ENCODE measurements at places on chromosomes 1 and 21.

GRCh38 chr1:244496186-244496585 lies 35.1 kb downstream of the CATSPERE start:
- no peak for DNase-seq

DNA sequence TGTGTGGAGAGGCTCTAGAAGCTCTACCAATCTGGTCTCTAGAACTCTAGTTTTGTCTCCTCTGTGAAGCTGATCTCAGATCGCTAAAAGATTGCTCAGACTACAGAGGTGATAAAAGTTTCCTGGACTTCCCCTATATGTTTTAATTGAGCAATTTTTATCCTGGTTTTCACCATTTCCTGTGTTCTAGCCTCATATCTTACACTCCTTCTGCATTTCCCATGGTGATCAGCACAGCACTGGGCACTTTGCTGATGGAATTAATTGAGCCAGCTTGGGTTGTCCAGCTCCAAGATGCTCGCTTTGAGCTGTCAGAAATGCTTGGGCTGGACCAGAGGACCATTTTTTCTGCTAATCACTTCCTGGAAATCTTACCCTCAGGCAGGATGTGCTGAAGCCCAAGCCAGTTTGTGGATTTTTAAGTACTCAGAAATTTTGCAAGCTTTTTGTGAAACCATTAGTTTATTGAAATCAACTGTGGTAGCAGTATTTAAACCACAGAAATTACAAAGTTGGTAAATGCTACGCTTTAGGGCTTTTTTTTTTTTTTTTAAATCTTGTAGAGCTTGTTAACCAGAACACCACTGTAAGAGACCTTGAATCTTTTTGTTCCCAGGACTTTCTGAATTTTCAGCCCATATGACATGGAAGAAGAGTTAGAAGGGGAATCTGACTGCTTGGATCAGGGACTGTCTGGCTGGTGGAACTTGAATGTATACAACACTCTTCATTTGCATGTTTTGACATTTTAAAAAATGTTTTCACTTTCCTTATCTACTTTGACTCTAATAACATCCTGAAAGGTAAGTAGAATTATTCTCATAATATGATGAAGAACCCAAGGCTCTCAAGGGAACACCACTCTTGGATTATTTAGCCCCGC lies 28.4 kb downstream of the CD48 start:
- no peak for DNase-seq

DNA sequence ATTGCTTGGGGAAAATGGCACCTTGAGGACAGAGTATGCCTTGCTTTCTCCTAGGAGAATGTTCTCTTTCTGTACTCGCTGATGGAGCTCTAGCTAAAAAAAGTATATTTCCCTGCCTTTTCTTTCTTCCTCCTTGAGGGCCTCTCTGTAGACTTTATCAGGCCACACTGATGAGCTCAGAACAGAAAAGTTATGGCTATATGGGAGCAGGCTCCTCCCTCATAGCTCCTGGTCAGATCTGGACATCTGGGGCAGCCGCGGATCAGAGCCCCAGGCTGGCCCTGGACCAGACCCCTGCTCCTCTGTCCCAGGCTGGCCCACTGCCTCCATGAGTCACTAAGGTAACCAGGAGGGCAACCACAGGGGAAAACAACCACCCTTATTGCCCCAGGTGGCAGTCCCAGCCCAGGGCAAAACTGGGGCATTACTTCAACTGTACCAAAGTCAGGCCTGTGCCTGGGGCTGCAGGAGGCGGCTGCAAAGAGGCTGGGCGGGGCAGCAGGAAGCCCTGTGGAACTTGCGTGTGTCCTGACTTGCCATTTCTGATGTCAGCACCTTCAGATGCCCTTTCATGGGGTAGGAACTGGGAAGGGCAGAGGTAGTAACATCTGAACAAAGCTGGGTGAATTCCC lies 26.3 kb upstream of the ZNF648 start:
- no peak for DNase-seq

DNA sequence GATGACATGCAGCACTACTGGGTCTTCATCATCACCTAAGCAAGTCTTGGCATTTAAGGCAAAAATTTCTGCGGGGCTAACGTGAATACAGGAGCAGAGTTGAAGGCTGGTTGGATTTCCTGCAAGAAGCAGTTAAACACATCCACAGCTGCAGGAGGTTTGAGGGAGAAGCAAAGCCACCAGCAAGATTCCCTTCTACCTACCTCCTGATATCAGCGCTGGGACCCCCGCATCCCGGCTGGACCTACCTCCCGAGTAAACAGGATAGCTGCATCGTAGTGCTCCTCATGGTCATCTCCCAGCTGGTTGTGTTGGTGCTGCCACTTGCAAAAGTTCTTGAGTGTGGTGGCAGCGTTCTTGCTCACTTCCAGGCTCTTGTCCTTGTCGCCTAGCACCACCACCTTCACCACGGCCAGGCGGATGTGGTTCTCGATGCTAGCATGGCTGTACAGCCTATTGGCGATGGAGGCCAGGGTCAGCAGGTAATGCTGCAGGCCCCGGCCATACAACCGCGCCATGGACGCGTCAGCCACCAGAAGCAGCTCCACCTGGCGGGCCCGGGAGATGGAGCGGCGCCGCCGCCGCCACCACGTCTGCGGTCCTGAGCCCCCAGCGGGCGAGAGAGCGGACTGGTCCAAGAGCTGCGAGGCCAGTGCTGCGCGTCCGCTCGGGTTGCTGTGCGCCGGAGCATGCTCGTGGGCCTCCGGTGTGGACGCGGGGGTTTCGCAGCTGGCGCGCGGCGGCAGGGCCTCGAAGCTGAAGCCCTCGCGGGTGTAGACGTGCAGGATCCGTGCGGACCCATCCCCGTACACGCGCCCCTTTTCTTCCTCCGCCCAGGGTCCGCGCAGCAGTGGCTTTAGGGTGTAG lies 1.6 kb downstream of the ADAMTS5 start:
- no peak for DNase-seq

- no peak for DNase-seq
Measured at GRCh38 chr1:102434421-102434820, 437.7 kb upstream of the OLFM3 start.

DNA sequence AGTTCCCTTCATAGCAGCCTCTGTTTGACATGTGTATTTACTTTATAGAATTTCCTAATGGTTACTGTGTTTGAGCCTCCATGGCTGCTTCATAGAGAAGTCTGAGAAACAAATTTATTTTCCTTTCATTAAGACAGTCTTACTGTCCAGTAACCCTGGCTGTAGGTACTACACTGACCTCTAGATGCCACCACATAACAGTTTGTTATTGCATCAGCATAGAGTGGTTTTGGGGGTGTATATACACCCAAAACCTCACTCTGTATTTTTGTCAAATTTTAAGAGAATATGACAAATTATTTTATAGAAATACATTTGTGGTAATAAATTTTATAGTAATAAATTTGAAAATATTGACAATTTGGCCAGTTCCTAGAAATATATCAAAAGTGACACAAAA lies 57.3 kb downstream of the OBSCN start:
- DNase-seq, result no peak

- no peak for DNase-seq
Measured at GRCh38 chr1:152870831-152871730, 7.0 kb upstream of the SMCP start.

DNA sequence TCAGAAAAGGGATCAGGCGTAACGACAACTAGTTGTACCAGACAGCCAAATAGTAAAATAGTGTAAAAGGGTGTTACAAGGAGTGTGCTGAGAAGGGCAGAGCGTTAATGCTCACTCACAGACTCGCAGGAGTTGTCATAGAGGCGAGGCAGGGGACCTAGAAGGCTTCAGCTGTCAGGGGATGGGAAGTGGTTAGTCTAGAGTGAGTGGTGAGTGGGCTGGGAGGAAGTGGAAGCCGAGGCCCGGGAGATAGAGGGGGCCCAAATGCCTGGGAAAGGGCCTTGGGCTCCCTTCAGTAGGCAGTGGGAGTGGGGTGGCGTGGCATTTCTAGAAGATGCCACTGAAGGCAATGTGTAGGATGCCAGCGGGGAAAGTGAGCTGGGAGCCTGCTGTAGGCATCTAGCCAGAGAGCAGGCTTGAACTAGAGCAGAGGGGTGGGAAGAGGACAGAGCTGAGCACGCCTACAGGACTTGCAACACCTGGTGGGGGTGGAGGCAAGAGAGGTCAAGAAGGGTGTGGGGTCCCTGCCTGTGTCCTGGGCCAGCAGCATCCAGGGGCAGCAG lies 10.3 kb downstream of the SLC6A17 start:
- no peak for DNase-seq

DNA sequence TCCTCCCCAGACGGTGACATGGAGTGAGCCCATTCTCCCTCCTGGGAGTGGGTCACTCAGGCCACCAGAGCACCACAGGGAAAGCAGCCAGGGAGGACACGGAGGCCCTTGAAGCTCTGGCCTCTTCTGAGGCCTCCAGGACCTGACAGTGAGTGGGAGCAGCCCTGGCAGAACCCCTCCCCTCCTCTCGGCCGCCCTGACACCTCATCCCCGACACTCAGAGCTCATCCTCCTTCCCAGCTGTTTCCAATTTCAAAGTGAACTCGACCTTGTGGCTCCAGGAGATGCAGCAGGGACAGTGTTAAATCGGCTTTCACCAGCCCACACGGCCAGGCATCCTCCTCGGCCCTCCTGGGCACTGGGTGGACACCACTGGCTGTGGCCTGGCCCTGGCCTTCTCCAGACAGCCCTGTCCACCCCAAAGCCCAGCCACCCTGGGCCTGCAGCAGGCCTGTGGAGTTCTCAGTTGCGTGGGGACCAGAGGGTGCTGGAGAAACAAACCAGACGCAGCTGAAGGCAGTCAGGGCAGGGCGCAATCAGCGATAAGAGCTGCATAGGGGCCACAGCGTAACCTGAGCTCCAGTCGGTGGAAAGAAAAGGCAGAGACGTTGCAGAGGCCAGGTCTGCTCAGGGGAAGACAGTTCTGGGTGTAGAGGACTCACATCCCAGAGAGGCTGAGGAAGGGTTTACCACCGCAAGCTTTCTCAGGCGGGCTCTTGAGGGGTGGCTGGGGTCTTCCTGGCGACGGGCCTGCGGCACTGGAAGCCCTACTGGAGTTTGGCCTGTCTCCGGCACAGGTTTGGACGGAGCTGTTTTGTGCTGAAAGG lies 27.1 kb downstream of the FTCD start:
- DNase-seq, result no peak

GRCh38 chr1:213122514-213122929 lies 71.5 kb downstream of the RPS6KC1 start:
- DNase-seq, result no peak

DNA sequence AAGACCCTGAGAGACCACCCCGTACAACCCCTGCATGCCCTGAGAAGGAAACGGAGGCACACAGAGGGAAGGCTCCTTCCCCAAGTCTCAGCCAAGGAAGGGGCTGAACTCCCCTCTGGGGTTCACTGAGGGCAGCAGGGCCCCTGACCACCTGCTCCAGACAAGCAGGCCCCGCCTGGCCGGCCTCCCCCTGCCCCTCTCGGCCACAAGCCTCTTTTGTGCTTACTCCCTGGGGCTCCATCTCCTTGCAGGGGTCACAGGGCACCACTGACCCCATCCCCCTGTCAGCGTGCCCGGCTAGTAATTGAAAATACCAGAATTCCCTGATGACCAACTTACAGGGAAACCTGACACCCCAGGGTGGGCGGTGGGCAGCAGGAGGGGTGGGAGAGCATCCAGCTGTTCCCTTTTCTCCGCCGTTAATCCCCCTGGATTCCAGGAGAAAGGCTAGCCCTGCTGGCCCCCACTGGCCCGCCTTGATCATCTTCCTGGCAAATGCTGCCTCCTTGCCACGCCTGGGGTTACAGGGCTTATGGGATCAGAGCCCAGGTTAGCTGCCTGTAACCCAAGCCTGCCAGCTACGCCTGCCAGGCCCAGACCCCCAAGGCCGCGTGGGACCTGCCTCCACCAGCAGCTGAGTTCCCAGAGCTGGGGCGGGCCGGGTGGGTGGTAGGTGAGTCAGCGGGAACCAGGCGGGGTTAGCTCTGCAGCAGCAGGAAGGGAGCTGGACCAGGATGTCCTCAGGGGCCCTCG lies 96.1 kb downstream of the LACTBL1 start:
- DNase-seq, result no peak

GRCh38 chr1:178538192-178538916 lies 25.4 kb downstream of the TEX35 start:
- no peak for DNase-seq

- no peak for DNase-seq
Measured at GRCh38 chr1:2311184-2312032, 79.9 kb downstream of the MORN1 start.

DNA sequence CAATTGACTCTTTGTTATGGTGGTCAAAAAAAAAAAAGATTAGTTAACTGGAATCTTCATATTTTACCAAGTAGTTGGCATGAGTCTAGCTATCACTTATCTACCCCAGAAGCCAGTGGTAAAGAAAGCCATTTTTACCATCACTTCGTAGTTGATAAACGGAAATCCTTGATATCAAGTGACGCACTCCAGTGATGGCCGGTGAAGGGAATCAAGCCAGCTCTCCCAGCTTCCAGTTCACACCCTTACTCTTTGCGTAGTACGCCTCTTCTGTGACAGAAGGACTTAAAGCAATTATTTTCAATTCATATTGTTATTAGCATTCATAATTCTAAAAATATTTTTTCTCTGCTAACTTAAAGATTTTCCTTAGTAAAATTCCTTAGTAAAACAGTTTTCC lies 447.9 kb downstream of the GPATCH2 start:
- no peak for DNase-seq

DNA sequence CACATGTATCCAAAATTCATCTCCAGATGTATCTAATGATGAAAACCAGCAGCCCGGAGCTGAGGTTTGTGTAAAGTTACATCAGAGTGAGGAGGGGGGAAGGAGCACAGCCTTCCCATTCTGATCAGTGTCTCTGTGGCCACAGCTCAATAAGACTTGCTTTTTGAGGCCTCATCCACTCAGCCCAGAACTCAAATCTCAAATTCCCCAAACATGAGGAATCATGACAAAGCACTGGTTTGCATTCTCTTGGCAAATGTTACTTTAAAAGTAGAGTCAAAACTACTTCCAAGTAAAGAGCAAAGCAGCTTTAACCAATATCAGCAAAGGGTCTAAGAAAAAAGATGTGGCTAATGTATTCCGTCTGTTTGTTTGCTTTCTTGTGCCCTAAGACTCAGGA lies 30.9 kb downstream of the CCN1 start:
- no peak for DNase-seq

- no peak for DNase-seq
Measured at GRCh38 chr1:203083463-203083921, 2.3 kb downstream of the MYOG start.

DNA sequence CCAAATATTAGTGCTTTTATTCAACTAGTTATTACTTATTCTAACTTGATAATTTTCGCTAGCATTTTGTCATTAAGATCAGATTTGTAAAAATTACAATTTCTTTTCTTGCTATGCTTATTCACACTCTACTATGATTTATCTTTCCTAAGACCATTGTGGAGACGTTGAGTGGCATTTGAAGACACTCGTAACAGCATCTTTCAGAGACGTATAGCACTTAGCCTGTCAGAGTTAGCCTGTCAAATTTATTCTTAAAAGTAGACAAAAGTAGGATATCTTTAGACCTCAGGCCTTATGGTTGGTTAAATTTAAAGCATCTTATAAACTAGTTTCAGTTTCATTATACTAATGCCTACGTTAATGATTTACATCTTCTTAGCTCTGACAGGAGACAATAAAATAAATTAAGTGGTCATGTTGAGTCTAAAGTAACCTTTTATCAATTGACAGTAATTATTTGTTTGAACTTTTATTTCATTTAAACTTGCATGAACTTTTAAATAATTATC lies 1410.1 kb downstream of the MRPL39 start:
- no peak for DNase-seq

- DNase-seq, result no peak
Measured at GRCh38 chr1:33420870-33421775, 9.8 kb downstream of the PHC2 start.

- no peak for DNase-seq
Measured at GRCh38 chr1:185155600-185156287, 1.0 kb downstream of the TRMT1L start.

GRCh38 chr1:242800521-242800920 lies 276.0 kb upstream of the PLD5 start:
- no peak for DNase-seq
